Retinal pigment epithelial cell (primary cell): ENCODE measurements at places on chromosomes 13 and 19.
A peak's percentile ranks its signal among the peaks of the same experiment; 100 is the strongest.

DNA sequence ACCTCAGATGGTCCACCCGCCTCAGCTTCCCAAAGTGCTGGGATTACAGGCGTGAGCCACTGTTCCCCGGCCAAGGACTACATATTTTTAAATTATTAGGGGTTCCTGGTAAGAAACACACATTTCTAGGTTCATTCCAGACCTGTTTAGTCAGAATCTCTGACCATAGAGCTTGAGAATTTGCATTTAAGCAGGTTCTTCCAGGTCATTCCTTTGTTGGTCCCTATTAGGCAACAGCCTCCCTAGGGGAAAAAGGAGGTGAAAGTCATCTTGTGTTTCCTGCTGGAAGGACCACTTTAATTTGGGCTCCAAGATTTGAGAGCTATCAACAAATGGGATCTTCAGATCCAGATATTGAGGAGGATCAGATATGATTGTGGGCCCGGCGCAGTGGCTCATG, 16.3 kb downstream of the S1PR2 start:
- DNase-seq = no peak

DNA sequence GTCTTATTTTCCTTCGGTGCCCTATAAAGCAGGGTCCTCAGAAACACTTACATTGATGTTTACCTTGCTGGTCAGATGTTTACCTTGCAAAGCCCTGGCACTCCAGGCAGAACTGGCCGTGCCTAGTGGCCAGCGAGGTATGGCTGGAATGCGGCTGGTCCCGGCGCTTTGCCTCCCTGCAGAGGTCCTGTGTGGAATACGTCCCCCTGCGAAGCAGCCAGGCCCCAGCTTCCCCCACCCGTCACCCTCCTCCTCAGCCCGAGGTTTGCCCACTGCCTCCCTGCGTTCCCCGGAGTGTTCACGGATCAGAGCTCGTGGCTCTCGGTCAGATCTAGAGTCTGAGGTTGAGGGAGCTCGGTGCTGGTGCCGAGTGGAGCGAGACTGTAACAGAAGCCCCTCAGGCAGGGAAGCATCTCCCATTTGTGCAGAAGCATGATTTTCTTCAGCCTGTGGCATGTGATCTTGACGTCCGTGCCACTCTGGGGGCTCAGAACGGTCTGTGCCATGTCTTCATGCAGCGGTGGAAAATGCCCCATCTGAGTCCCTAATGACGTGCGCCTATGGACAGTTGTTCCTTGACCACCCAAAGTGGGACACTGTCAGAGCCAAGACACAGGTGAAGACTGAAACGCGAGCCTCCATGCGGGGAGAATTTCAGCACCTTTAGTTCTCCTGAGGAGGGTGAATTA, 54.8 kb upstream of the SOX1 start:
- no peak for DNase-seq

- DNase-seq = no peak
These were observed 1.9 kb upstream of the SELENOW start for GRCh38 chr19:47776568-47776967.

- DNase-seq = no peak
These were observed 15.5 kb upstream of the SLC7A10 start for GRCh38 chr19:33241091-33241529.

GRCh38 chr19:57506163-57506562, 6.4 kb downstream of the ZNF773 start:
- DNase-seq = no peak

DNA sequence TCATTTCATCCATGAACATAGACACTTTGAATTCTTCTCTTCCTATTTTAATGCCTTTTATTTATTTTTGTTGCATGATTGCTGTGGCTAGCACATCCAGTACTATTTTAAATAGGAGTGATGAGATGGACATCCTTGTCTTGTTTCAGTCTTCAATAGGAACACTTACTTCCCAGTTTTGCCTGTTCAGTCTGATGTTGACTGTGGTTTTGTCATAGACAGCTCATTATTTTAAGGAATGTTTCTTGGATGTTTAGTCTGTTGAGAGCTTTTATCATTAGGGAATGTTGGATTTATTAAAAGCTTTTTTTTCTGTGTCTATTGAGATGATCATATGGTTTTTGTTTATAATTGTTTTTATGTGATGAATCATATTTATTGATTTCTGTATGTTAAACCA, 586.6 kb downstream of the SLITRK1 start:
- DNase-seq = no peak

GRCh38 chr19:7847664-7848063, 17.6 kb downstream of the EVI5L start:
- no peak for DNase-seq

GRCh38 chr13:49890376-49890775, 45.8 kb downstream of the SPRYD7 start:
- no peak for DNase-seq

- DNase-seq = no peak
These were observed 156.1 kb downstream of the RGCC start for GRCh38 chr13:41613471-41613870.

DNA sequence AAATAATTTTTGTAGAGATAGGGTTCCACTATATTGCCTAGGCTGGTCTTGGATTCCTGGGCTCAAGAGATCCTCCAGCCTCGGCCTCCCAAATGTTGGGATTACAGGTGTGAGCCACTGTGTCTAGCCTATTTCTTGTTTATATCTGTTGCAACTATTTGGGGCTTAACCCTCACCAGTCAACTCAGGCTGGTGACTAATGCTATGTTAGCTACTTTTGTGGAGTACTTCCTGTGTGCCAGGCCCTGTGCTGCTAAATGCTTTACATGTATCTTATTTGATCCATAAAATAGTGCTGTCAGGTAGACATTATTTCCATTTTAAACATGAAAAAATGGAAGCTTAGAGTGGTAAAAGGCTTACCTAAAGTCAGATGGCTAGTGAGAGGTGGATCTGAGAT, 13.8 kb downstream of the CEACAM1 start:
- DNase-seq = no peak

DNA sequence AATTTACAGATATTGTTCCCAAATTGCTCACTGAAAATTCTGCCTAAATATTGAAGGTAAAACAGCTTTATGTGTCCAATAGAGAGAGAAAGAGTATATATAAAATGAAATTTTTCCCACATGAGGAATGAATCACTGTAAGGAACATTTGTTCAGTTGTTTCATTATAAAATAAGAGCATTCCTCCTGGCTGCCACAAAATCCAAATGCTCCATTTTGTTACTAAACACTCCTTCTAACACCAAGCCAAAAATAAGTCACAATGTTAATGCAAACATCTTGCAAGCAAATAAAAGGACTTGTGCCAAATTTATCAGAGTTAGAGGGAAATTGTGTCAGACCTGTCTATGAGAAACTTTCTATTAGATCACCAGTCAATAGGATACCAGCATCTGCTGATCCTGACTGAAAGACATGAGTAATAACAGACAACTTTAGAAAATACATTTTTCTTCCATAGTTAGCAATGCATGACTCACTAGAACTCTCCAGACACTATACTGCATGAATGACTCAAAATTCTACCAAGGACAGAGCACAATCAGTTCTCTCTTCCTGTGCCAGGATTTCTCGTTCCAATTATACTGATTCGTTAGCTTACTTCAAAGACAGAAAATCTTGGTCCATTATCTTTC, 83.5 kb upstream of the FNDC3A start:
- DNase-seq = peak; percentile 66

DNA sequence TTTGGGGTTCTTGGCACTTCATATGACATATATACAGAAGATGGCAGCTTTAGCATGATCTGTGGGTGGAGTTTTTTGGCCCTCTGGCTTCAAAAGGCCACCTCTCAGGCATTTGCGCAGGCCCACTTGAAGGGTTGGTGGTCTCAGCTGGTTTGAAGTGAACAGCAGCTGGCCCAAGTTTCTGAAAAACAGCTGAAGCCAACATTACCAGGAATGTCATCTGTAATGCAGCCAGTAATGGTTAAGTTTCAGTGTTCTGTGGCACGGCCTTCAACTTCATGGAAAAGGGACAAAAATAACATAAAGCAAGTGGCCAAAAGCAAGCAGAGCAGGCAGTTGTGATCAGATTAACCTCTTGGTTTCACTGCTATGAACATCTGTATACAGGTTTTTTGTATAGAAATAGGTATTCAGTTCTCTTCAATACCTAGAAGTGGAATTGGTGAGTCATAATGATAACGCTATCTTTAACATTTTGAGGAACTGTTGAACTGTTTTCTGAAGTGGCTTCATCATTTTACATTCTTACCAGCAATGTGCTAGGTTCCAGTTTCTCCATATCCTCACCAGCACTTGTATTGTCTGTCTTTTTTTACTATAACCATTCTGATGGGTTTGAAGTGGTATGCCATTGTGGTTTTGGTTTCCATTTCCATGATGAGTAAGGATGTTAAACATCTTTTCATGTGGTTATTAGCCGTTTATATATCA, 245.4 kb downstream of the SHISA2 start:
- no peak for DNase-seq

DNA sequence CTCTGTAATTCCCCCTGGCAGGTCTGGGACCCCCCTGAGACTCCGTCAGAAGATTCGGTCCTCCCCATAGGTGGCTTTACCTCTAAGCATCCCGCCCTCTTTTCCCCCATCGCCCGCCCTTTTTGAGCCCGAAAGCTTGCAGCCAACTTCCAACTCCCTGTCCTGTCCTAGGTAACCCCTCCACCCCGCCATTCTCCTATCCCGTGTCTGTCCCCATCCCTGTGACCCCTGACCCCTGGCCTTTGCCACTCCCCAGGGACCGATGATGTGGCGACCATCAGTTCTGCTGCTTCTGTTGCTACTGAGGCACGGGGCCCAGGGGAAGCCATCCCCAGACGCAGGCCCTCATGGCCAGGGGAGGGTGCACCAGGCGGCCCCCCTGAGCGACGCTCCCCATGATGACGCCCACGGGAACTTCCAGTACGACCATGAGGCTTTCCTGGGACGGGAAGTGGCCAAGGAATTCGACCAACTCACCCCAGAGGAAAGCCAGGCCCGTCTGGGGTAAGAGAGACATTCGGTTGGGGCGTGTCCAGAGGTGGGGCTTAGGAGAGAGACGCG, 488 bp downstream of the RCN3 start:
- no peak for DNase-seq

GRCh38 chr19:748274-748598, 2.7 kb upstream of the MISP start:
- DNase-seq = no peak

GRCh38 chr13:58463841-58464240, 832.3 kb downstream of the PCDH17 start:
- no peak for DNase-seq

- peak; percentile 30 for DNase-seq
These were observed 14.5 kb upstream of the SIGLEC14 start for GRCh38 chr19:51660975-51661600.

DNA sequence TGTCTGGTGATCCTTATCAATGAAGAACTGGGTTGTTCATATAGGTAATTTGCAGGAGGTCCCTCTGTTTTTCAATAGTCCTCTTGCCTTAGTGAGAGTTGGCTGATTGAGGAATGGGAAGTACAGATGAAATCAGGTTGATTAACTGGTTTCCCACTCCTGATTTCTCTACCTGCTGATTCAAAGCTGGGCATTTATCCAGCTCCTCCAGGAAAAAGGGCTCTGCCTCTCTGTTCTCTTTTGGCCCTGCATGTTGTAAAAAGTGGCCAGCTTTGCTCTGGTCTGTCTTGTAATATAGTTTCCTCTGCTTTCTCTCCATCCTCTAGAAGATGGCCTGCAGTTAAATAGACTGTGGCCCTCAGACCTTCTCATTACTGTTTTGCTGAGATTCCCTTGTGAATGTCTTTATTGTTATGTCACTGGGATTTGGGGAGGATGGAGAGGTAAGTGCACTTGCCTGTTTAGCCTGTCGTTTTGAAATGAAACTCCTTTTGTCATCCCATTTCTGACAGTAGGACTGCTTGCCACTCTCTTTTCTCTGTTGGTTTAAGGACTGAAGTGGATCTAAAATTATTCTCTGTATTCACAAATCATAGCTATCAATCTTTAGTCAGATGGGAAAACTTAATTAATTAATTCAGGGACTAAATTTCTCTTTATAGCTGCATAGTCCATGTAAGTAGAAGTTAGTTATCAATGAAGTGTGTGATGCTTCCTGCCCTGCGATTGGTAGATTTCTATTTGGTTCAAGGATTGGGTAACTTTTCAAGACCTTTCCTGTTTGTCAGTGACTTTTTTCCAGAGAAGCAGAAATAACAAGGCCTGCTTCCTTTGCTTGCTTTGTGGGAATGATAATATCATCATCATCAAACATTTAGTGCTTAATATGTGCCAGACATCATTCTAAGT, 28.5 kb downstream of the GARRE1 start:
- DNase-seq = no peak

DNA sequence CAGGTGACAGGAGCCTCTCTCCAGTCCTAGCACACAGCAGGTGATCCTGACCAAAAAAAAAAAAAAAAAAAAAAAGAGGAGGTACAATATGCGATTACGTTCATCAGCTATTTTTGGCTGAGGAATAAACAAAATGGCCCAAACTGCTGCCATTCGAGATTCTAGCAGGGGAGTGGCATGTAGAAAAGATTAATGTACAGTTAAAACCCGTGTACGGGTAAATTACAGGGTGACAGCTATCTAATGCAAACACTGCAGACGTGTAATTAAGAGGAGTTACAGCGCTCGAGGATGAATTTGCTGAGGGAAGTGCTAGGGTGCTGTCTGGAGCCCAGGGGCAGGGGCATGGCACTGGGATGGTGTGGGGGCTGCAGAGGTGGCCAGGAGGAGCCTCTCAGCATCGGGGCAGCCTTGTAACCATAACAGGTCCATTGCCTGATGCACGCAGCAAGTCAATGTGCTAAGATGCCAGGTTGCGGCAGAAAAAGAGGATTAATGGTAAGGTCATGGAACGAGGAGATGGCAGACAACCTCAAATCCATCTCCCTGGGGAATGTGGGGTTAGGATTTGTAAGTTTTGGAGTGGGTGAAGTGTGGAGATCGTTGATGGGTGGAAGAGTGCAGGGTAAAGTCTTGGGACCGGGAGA, 17.4 kb downstream of the CHST8 start:
- DNase-seq = no peak

GRCh38 chr13:77196052-77196618, 130.8 kb downstream of the MYCBP2 start:
- DNase-seq = no peak

GRCh38 chr19:46426506-46427162, 2.1 kb downstream of the PNMA8C start:
- no peak for DNase-seq

DNA sequence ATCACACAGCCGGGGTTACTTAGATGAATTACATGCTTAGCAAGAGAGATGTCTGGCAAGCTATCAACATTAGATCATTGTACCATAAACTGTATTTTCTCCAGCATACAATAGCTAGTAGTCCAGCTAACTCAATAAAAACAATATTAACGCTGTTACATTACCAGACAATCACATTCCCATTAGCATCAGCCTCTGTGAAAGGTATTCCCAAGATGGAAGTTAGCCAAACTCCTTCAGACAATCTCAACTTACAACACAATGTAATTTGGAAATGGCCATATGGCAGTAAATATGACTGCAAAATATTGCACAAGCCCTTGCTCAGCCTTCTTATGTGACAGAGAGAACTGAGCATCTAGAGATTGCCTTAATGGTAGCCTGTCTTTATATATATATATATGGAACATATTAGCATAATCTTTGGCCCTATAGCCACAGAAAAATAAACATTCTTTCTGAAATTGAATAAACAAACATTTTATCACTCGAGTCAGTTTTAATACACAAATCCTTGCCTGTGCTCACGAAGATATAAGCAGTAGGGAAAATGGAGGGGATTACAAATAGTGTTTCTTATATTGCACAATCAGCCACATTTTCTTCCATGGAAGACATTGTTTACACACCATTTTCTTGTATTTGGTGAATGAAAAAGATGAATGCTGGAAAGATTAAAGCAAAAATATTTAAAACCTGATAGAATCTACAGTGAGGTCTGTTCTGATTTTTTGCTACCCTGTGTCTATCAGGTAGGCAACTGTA, 1060.5 kb downstream of the DIAPH3 start:
- DNase-seq = no peak
